ENCODE measurements at places on chromosomes 6 and 20.

DNA sequence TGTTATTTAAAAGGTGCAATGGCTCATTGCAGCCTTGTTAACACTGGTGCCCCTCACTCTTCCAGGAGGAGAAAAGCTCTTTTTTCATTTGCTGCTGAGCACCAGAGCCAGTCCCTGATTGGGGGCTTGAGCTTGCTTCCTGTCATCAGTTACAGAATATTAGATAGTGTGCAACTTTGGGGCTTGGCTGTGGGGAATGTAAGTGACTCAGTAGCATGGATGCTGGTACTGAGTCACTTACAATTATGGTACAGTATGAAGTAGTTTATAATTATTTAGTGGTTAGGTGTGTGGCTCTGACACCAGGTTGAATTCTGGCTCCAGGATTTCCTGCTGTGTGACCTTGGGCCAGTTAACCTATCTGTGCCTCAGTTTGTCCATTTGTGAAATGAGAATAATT lies 37.6 kb downstream of the ANKS1A start:
- no peak for DNase-seq

- no peak for DNase-seq
Observed at GRCh38 chr6:28643017-28643740, 117.5 kb downstream of the GPX5 start.

- DNase-seq: no peak
Observed at GRCh38 chr20:38547288-38548085, 33.5 kb upstream of the ADIG start.

GRCh38 chr6:42140756-42141602 lies 1.4 kb downstream of the C6orf132 start:
- DNase-seq: no peak

- DNase-seq: no peak
Observed at GRCh38 chr6:101263596-101263995, 129.9 kb upstream of the GRIK2 start.

Data from kidney (tissue), 22 donors.